GM20000 (cell line): ENCODE measurements at places on chromosomes 3 and 15.

DNA sequence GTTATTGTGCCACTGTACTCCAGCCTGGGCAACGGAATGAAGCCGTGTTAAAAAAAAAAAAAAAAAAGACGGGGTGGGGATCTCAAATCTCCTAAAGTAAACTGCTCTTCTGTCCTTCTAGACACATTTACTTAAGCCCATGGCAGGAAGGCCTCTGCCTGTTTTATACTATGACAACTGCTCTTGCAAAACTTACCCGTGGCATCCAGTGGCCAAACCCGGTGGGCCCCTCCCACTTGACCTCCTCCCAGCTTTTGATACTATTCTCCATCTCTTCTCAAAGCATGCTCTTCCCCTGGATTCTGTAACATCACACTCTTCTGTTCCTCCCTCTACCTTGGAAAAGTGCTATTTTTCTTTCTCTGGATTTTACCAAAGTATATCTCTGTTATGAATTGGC lies 112.2 kb downstream of the RFTN1 start:
- DNase-seq: no peak

DNA sequence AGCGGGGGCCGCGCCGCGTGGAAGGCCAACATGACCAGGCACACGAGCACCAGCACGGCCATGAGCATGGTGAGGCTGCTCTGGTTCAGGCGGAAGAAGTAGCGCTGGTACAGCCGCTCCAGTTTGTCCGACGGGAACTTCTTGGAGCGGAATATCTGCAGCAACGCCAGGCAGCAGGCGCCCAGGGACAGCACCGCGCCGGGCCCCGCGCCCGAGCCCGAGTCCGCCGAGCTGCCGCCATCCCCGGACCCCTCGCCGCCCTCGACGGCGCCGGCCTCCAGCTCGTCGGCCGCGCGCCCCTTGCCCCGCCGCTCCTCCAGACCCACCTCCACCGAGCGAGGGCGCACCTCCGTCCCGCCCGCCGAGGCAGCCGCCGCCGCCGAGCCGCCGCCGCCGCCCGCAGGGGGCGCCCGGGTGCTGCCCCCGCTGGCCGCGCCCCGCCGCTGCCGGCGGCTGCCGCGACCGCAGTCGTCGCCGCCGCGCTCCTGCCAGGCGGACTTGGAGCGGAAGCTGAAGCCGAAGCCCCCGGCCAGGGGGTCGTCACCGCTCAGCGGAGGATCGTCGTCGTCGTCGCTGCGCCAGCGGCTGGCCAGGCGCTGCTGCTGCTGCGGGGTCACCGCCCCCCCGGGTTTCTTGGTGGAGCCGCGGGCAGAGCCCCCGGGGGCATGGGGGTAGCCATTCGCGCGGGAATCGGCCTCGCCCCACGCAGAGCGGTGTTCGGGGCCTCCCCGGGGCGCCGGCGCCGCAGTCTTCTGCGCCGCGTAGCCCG lies 957 bp downstream of the ADCY5 start:
- peak; percentile 91 for DNase-seq

DNA sequence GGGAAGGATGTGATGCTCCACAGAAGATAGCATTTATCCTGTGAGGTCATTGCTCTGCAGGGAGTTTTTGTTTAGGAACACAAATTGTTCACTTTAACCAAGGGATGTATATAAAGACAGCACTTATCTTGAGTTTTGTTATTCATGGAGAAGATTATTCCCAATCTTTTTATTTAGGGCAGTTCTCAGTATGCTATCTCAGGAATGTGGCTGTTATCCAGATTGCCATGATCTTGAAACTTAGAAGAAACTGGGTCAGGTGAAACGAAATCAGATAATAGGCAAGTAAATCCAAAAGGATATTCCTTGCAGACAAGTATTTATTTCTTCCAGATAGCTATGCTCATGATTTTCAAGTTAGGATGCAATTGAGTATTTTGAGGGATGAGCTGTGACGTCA lies 19.3 kb upstream of the TMEM42 start:
- DNase-seq: no peak

GRCh38 chr15:57321973-57322601 lies 54.2 kb upstream of the CGNL1 start:
- DNase-seq: no peak

- DNase-seq: no peak
Observed at GRCh38 chr15:87416591-87417257, 839.8 kb downstream of the NTRK3 start.

DNA sequence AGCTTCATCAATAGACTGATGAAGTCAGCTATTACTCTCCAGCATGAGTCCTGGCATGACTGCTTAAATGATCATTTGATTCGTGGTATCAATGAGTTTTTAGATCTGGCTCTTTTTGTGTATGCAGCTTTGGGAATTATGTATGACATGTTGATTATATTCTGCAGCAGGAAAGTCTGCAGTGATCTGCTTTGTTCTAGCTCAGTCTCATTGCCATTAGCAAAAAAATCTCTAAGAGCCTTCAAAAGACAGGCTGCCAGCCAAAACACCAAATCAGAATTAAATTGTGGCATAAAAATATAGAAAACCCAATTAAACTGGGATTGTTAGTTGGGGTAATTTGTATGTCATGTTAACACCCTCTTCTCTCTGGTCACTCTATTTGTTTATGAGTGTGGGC lies 1021.0 kb upstream of the SEMA6D start:
- DNase-seq: no peak

DNA sequence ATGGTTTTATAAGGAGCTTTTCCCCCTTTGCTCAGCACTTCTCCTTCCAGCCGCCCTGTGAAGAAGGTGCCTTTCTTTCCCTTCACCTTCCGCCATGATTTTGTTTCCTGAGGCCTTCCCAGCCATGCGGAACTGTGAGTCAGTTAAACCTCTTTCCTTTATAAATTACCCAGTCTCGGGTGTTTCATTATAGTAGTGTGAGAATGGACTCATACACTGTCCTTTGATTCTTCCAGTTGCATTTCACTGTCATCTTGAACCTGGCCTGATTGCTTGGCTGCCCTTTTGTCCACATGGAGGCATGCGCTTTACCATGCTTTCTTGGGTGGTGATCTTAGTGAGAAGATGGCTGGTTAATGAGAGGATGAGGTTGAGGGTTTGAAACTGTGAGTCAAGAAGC lies 23.2 kb downstream of the USP13 start:
- no peak for DNase-seq

GRCh38 chr3:65716071-65716751 lies 322.5 kb downstream of the MAGI1 start:
- no peak for DNase-seq

DNA sequence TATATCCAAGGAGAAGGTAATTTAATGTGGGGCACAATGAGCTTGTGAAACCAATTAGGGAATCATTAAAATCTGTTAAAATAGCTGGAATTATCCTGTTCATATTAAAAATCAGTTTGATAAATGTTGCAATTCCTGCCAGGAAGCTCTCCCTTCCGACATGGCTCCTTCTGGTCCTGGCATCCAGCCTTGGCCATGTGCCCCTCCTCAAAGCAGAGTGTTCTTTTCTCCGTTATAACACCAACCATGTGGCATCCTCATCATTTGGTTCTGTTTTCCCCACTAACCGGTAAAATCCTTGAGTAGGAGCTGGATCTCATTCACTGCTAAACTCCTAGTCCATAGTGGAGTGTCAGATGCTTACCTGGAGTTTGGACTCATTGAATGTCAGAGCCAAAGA lies 127.2 kb downstream of the ARNT2 start:
- DNase-seq: no peak

DNA sequence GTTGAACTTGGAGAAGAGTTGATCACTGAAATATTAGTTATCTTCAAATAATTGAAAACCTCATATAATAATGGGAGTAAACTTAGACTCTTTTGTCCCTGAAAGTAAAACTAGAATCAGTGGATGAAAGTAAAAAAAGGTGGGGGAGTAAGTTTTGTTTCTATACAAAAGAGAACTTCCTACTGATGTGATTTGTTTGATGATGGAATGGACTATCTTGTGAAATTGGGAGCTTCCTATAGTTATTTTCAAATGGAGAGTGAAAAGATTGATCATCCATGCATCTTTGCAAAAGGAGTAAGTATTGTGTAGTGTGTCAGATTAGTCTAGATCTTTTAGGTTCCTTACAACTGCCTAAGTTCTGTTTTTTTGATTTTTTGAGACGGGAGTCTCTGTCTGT lies 28.4 kb downstream of the SPRED1 start:
- DNase-seq: no peak

DNA sequence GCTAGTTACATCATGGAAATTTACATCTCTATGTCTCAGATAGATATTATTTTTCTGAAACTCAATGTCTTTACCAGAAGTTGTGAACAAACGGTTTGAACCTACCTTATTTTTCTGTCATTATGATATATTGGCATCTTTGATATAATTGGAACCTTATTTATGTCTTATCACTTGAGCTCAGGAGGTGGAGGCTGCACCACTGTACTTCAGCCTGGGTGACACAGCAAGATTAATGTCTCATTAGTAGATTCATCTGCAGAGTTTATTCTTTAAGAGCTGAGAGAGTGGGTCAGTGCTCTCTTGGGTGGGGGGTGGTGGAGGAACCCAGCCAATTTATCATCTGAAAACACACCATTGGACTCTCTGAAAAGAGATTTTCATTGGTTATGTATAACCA lies 21.4 kb downstream of the SCG3 start:
- no peak for DNase-seq

DNA sequence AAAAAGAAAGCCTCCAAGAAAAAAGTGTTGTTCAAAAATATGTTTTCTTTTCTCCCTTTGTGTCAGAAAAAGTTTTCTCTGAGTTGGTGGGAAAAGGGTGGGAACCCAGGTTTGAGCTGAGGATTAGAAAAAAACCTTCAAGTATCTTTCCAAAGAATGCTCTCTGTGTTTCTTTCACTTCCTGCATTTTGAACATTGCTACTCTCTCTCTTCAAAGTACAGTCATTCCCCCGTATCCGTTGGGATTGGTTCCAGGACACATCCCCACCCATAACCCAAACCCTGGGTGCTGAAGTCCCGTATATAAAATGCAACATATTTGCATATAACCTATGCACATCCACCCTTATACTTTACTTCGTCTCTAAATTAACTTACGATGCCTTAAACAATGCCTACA lies 139.6 kb downstream of the TMCO5A start:
- no peak for DNase-seq

GRCh38 chr3:59508273-59508672 lies 458.4 kb upstream of the CFAP20DC start:
- no peak for DNase-seq

- DNase-seq: no peak
Observed at GRCh38 chr3:173711619-173712018, 314.1 kb downstream of the NLGN1 start.

DNA sequence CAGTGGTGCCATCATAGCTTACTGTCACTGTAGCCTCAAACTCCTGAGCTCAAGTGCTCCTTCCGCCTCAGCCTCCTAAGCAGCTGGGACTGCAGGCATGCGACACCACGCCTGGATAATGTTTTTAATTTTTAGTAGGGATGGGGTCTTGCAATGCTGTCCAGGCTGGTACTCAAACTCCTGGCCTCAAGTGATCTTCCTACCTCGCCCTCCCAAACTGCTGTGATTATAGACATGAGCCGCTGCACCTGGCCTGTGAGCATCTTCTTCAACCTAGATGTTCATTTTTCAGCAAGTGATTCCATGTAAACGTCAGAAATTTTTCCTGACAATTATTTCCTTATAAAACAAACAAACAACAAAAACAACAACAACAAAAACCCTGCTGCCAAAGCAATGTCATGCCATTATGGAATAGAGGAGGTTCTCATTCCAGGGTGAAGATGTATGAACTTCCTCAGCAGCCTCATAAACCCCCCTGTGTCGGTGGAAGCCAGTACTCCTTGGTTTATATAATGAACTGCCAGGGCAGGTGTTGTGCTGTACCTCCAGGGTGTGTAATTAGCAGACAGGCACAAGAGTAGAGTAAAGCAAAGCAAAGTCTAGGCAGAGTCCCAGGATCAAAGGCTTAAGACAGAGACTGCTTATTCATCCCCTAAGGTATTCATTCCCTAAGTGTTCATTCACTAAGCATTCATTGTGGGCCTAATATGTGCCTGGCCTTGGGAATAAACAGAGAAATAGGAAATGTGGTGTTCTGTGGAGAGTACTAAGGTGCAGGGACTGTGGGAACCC lies 44.6 kb downstream of the NR2C2 start:
- no peak for DNase-seq

DNA sequence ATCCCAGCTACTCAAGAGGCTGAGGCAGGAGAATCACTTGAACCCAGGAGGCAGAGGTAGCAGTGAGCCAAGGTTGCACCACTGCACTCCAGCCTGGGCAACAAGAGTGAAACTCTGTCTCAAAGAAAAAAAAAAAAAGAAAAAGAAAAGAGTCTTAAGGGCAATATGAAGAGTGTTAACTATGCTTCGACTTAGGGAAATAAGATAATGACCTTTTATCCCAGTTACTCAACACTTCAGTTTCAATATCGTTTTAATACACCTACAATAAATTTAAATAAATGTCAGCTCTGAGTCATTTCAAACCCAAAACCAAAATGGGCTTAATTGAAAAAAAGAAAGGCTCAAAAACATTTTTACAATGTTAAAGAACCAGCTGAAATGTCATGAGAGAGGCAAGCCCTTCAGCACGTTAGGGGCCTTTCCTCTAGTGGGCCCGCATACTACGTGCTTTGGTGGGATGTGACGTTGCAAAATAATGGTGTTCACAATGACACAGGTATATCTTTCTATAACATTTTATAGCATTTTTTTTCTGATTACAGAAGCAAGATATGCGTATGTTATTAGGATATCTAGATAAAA lies 15.3 kb downstream of the FYCO1 start:
- DNase-seq: no peak

- peak; percentile 82 for DNase-seq
Observed at GRCh38 chr15:68875377-68876116, 54.8 kb upstream of the SPESP1 start.

GRCh38 chr3:50245831-50246516 lies 10.0 kb downstream of the GNAI2 start:
- peak; percentile 82 for DNase-seq

GRCh38 chr3:50582083-50582482 lies 12.8 kb downstream of the HEMK1 start:
- no peak for DNase-seq

- DNase-seq: no peak
Observed at GRCh38 chr15:75864213-75865059, 21.2 kb downstream of the UBE2Q2 start.

- peak; percentile 17 for DNase-seq
Observed at GRCh38 chr15:96365781-96366525, 35.5 kb downstream of the NR2F2 start.

GRCh38 chr15:62799037-62799436 lies 243.5 kb upstream of the TPM1 start:
- no peak for DNase-seq

DNA sequence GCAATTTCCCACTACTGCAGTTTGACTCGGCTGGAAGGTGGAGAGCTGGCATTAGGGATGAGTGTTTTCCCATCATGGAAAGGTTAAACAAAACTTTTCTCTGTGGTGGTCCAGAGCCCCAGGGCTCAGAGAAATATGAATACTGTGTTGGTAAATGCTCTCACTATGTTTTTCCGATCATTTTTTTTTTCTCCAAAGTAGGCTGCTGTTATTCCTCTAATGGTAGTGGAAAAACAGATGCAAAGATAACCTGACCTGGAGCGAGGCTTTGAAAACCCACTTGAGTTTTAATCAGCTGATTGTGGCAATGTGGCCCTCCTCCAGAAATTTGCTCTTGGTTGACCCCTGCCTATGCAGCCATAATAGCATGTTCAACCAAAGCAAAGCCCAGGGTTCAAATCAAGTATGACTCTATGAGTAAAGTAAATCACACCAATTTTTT lies 320.8 kb upstream of the CTNNB1 start:
- no peak for DNase-seq
